ENCODE measurements at places on chromosomes 5 and 9. TPM values are rescaled to one million over a fixed set of nuclear protein-coding genes. Genes with fewer than 3 reads are reported as not detected.

The SPINK4 gene
- total RNA-seq, result not detected

The CDX1 gene
- total RNA-seq, result not detected

DNA sequence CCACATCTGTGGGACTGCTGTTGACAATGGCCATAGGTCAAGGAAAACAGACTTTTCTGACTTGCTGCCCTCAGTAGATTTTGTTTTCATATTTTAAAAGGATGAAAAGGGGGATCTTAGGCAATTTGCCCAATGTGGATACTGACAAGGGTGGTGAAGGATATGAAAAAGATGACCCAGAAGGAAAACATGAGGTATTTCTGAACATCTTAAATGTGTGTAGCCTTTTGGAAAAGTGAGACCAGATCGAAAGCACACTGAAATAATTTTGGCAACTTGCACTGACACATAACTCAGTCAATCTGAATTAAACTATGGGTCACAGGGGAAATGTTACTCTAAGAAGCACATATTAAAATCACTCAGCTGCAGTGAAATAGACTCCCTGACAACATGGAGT lies 1793.0 kb upstream of the ACO1 start:
- no peaks in the 10 kb centered on the region for H3K36me3 ChIP-seq
- no peaks in the 10 kb centered on the region for H3K27me3 ChIP-seq
- DNase-seq, result no peak
- H3K27ac ChIP-seq, result no peak overlapping the region
- no peaks in the 10 kb centered on the region for H3K4me1 ChIP-seq
- H3K4me3 ChIP-seq, result no peak overlapping the region

DNA sequence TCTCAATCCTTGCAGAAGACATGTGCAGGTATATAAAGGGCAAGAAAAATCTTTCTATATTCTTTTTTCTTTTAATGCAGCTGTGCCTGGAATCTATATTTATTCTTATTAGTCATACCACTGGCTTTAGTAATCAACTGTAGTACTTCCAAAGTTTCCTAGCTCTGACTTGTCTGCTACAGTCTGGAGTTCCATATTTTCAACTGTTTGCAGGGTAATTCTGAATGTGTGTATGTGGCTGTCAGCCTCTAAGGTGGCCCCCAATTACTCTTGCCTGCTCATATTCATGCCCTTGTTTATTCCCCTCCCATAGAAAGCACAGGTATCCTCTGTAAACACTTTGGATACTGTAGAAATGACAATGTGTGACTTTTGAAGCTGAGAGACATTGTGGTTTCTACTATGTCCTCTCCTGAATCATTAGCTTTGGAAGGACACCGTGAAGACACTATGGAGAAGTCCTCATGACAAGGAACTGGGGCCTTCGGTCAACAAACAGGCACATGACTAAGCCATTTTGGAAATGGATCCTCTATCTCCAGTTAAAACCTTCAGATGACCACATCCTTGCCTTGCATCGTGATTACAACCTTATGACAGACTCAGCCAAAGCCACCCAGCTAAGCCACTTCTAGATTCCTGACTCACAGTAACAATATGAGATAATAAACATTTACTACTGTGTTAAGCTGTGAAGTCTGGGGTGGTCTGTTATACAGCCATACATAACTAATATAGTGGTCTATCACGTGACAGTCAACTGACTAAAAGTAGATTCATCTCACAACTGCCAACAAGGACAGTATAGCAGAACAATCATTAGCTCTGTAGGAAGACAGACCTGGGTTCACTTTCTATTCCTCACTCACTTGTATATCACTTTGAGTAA lies 49.5 kb upstream of the SUSD1 start:
- H3K27me3 ChIP-seq, result no peaks in the 10 kb centered on the region
- DNase-seq, result no peak
- no peak overlapping the region for H3K27ac ChIP-seq
- H3K4me3 ChIP-seq, result no peak overlapping the region

DNA sequence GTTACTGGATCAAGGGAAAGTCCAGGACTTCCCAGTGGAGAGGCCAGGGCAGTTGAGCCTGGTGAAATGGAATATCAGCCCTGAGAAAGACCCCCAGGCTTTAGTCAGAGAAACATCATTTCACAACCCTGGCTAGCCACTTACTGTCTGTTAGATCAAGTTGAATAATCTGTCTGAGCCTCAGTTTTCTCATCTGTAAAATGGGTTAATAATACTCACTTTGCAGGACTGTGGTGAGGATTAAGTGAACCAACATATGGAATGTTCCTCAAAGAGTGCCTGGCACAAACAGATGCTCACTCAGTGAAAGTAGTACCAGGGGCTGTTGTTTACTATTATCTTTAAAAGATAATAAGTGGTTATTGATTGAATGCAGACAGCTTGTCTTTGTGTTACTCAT lies 110.5 kb downstream of the SV2C start:
- no peak for DNase-seq
- H3K4me1 ChIP-seq, result no peaks in the 10 kb centered on the region
- no peak overlapping the region for H3K27ac ChIP-seq
- no peaks in the 10 kb centered on the region for H3K27me3 ChIP-seq
- H3K4me3 ChIP-seq, result no peak overlapping the region

DNA sequence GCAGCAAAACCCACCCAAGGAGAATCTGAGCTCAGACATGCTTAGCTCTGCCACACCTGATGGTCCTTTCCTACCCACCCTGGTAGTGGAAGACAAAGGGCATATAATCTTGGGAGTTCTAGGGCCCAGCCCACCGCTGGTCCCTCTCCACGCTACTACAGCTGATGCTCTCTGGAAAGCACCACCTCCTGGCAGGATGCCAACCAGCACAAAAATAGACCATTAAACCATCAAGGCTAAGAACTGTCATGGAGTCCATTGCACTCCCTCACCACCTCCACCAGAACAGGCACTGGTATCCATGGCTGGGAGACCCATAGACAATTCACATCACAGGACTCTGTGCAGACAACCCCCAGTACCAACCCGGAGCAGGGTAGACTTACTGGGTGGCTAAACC lies 111.0 kb upstream of the IL7R start:
- H3K27me3 ChIP-seq, result no peaks in the 10 kb centered on the region
- no peaks in the 10 kb centered on the region for H3K36me3 ChIP-seq
- no peak overlapping the region for H3K4me3 ChIP-seq
- H3K27ac ChIP-seq, result no peak overlapping the region

DNA sequence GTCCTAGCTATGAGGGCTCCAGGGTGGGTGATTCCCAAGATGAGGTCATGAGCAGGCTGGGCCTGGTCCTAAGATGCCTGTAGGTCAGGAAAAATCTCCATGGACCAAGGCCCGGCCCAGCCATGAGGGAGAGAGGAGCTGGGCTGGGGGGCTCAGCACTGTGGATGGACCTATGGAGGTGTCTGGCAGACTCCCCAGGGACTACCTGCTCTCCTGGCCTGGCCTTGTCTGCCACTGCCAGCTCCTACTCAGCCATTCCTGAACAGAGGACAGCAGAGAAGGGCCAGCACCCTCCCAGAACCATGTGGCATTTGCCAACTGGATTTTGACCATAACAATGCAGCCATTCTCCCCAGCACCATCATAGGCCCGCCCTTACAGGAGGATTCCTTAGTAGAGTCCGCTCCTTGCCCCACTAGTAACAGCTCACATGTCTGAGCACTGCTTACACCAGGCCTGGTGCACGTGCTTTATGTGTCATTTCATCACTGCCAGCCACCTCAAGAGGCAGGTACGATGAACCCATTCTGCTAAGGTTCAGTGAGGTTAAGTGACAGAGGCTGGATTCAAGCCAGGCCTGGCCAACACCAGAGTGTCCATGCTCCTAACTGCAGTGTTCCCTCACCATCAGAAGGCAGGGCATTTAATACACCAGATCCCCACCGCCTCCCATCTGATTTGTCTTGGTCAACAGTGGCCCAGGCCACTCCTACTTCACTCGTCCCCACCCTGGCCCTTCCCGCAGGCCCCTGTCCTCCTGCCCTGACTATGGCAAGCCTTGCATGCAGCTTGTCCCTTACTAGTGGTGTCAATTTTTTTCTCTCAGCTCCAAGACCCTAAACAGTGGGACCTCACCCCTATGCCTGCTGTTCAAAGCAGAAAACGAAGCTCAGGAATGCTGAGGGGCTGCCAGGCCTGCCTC lies 669 bp downstream of the IL13 start:
- no peaks in the 10 kb centered on the region for H3K27me3 ChIP-seq
- no peak overlapping the region for H3K27ac ChIP-seq
- H3K4me1 ChIP-seq, result peaks cover 8% of the 10 kb centered on the region
- no peak overlapping the region for H3K4me3 ChIP-seq
- H3K36me3 ChIP-seq, result no peaks in the 10 kb centered on the region
- DNase-seq, result peak; percentile 44

DNA sequence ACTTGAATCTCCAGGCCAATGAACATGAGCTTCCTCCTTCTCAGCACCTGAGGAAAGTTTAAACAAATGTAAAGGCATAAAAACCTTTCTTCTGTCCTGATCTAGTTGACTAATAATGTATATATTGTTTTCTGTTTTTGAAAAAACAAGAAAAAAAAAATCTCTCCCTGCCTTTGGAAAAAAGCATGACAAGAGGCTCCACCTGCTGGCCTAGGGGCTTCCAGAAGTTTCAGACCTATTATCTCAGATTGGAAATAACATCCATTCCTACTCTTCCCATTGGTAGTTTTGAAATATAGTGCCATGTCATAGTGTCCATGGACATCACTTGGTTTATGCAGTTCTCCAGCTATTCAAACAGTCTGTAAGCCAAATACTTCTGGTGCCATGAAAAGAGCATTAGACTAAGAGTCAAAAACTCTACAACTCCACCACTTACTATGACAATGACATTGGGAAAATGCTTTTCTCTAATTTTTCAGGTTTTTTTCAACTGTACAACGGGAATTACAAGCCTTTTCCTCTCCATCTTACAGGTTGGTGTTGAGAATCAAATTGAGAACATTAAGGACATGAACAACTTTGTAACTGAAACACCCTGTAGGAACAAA lies 409.6 kb upstream of the MPDZ start:
- no peak for DNase-seq
- H3K27ac ChIP-seq, result no peak overlapping the region
- H3K27me3 ChIP-seq, result no peaks in the 10 kb centered on the region
- no peaks in the 10 kb centered on the region for H3K36me3 ChIP-seq

DNA sequence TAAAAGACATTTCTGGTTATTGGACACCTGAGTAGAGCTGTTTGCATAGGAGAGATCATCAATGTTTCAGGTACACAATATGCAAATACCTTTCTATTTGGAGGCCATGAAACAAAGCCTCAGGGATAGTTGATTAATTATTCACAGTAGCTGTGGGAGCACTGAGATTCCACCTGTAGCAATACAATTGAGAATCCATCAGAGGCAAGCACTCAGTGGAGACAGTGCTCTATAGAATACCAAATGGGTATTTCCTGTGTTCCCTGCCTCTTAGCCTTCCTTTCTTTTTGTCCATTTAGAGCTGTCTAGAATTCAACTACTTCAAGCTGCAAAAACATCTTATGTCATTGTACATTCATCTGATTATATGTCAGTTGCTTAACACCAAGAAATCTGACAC lies 1754.0 kb upstream of the ACO1 start:
- DNase-seq, result no peak
- H3K27me3 ChIP-seq, result no peaks in the 10 kb centered on the region
- no peak overlapping the region for H3K27ac ChIP-seq
- no peaks in the 10 kb centered on the region for H3K36me3 ChIP-seq

GRCh38 chr5:118553662-118554061 lies 434.7 kb downstream of the DTWD2 start:
- no peaks in the 10 kb centered on the region for H3K27me3 ChIP-seq
- no peaks in the 10 kb centered on the region for H3K36me3 ChIP-seq
- peak; percentile 85 for DNase-seq
- peaks cover 8% of the 10 kb centered on the region for H3K4me1 ChIP-seq

- no peak overlapping the region for H3K4me3 ChIP-seq
- no peak for DNase-seq
- no peaks in the 10 kb centered on the region for H3K36me3 ChIP-seq
- H3K27ac ChIP-seq, result no peak overlapping the region
- no peaks in the 10 kb centered on the region for H3K27me3 ChIP-seq
Measured at GRCh38 chr9:94153905-94154304, 69.6 kb downstream of the PTPDC1 start.

GRCh38 chr5:110836851-110837250 lies 98.0 kb downstream of the SLC25A46 start:
- no peak overlapping the region for H3K27ac ChIP-seq
- no peaks in the 10 kb centered on the region for H3K4me1 ChIP-seq
- H3K36me3 ChIP-seq, result no peaks in the 10 kb centered on the region
- H3K27me3 ChIP-seq, result no peaks in the 10 kb centered on the region

DNA sequence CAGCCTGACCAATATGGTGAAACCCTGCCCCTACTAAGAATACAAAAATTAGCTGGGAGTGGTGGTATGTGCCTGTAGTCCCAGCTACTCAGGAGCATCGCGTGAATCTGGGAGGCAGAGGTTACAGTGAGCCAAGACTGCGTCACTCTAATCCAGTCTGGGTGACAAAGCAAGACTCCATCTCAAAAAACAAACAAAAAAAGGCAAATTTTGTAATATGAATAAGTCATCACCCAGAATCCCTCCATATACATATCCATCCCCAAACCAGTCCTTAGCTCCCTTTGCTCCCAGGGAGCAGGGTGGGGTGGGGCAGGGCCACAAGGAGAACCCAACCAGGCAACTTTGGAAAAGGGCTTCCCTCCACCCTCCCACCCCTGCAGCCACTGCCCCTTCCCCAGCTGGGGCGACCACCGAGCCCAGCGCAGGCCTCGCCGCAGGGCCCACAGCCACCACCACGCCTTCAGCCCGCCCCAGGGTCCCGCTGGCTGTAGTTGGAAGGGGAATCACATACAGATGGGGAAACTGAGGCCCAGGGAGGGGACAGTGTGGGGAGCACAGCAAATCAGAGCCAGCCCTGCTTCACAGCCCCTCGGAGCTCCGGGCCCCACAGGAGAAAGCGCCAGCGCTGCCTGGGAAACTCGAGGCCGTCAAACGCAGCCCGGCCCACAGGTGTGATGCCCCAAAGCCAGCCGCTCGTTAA lies 7.8 kb downstream of the NOTCH1 start:
- peak overlapping the region; percentile 55 for H3K27ac ChIP-seq
- H3K4me1 ChIP-seq, result peaks cover 8% of the 10 kb centered on the region
- H3K4me3 ChIP-seq, result no peak overlapping the region
- no peaks in the 10 kb centered on the region for H3K27me3 ChIP-seq
- H3K36me3 ChIP-seq, result peaks cover 13% of the 10 kb centered on the region

The FBXL7 gene
- 30.4 TPM for total RNA-seq

The HACD4 gene
- 4.6 TPM for total RNA-seq

DNA sequence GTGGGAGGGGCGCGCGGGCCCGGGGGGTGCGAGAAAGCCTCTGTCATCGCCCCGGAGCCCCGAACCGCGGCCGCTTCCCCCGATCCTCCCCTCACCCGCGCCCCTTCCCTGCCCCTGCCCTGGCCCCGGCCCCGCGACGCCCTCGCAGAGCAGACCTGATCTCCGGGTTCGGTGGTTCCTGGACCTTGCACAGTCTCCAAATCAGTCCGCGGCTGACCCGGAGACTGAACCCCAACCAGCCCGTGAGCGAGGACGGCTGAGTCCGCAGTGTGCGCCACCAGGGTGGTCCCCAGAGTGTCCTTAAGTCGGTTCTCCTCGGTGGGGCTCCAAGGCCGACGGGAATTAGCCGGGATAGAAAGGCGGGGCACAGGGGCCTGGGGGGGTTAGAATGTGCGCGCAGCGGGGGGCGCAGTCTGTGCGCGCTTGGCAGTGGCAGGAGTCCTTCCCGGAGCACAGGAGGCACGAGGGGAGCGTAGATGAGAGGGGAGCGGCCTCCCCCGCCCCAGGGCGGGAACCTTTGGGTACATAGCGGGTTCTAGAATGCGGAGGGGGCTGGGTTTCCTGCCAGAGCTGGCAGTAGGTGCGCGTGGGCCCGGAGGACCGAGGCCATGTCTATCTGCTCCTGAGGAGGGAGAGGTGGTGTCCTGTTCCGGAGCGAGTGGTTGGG lies 779 bp downstream of the PKN3 start:
- H3K4me1 ChIP-seq, result peaks cover 8% of the 10 kb centered on the region
- no peak for DNase-seq
- peak overlapping the region; percentile 94 for H3K4me3 ChIP-seq
- no peaks in the 10 kb centered on the region for H3K27me3 ChIP-seq
- peak overlapping the region; percentile 49 for H3K27ac ChIP-seq

The OTP gene
- total RNA-seq, result not detected
